Common myeloid progenitor, CD34-positive (primary cell): ENCODE measurements at places on chromosomes 5 and 9.

GRCh38 chr5:91146905-91147600 is 236.1 kb downstream of the ARRDC3 start:
- H3K4me1 ChIP-seq, result no peaks in the 10 kb centered on the region
- DNase-seq, result peak; percentile 11
- no peaks in the 10 kb centered on the region for H3K36me3 ChIP-seq
- no peaks in the 10 kb centered on the region for H3K27me3 ChIP-seq
- no peak overlapping the region for H3K27ac ChIP-seq

DNA sequence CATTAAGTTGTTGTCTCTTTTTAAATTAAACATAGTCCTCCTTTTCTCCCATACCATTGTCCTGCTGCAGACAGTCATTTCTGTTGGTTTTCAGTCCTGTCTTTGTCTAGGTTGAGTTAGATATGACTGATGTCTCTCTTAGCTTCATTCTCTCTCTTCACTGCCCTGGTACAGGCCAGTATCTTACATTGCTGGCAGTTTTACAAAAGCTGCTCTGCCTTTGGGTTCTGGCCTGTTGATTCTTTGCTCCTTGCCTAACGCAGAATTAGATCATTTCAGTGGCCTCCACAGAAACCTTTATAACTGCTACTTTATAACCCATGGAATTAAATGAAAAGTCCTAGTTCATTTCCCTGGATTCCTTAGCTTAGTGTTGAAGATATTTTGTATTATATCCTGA is 33.7 kb downstream of the GPR21 start:
- H3K36me3 ChIP-seq, result peaks cover 50% of the 10 kb centered on the region
- H3K27me3 ChIP-seq, result no peaks in the 10 kb centered on the region
- no peak overlapping the region for H3K27ac ChIP-seq
- H3K4me1 ChIP-seq, result no peaks in the 10 kb centered on the region

- H3K4me3 ChIP-seq, result peak overlapping the region; percentile 78
- H3K36me3 ChIP-seq, result no peaks in the 10 kb centered on the region
- H3K4me1 ChIP-seq, result peaks cover 41% of the 10 kb centered on the region
- H3K27me3 ChIP-seq, result peaks cover 25% of the 10 kb centered on the region
- no peak overlapping the region for H3K27ac ChIP-seq
Observed at GRCh38 chr5:83473346-83474160, 2.0 kb downstream of the VCAN start.

- no peak for DNase-seq
- no peak overlapping the region for H3K27ac ChIP-seq
- H3K36me3 ChIP-seq, result peaks cover 63% of the 10 kb centered on the region
- no peaks in the 10 kb centered on the region for H3K4me1 ChIP-seq
Observed at GRCh38 chr5:31453522-31453921, 78.4 kb downstream of the DROSHA start.

GRCh38 chr5:160486573-160486972 is 64.9 kb downstream of the PTTG1 start:
- DNase-seq, result no peak
- H3K4me1 ChIP-seq, result peaks cover 6% of the 10 kb centered on the region
- peaks cover 2% of the 10 kb centered on the region for H3K36me3 ChIP-seq
- no peaks in the 10 kb centered on the region for H3K27me3 ChIP-seq
- no peak overlapping the region for H3K27ac ChIP-seq

GRCh38 chr5:95424526-95424925 is 33.4 kb downstream of the FAM81B start:
- no peaks in the 10 kb centered on the region for H3K36me3 ChIP-seq
- H3K27me3 ChIP-seq, result no peaks in the 10 kb centered on the region
- no peak for DNase-seq
- no peak overlapping the region for H3K27ac ChIP-seq
- no peak overlapping the region for H3K4me3 ChIP-seq
